NCI-H146 (cell line): ENCODE measurements at places on chromosomes 5 and 9.

GRCh38 chr5:32522429-32523143 lies 62.8 kb upstream of the SUB1 start:
- DNase-seq: no peak

DNA sequence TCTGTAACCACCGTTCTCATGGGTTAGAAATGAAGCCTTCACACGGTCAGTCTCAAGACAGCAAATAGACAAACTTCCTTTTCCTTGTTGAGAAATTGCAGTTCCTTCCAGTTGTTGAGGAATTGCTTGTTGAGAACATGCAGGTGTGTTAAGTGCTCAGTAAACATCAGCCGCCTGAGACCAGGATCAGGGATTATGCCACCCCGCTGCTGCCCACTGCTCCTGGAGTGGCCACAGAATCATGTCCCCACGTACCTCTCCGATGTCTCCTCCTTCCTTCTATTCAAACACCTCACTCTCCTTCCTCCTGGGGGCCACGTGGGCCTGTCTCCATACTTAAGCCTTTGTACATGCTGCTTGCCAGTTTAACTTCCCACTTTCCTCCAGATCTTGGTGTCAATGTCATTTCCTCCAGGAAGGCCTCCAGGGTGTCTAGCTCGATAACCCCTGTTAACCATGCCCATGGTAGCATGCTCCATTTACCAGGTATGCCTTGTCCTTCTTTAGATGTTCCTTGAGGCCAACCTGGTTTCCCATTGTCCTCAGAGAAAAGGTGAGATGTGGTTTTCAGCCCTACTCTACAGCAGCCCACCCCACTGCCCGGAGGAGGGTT lies 33.8 kb upstream of the RPL26L1 start:
- DNase-seq: no peak

DNA sequence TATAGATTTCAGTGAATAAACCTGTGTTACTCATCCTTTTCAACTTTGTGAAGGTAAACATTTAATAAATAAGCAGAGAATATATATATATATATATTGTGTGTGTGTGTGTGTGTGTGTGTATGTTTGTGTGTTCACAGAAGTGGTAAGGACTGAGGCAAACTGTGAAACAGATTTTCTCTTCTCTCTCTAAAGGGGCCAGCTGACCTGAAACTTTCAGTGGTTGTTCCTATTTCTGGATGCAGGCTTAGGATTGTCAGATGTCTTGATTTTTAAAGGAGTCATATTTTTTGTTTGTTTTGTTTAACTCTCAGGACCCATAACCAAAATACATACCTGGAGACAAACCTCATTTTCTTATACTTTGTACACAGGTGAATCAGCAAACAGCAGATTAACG lies 714.9 kb upstream of the MEF2C start:
- no peak for DNase-seq

DNA sequence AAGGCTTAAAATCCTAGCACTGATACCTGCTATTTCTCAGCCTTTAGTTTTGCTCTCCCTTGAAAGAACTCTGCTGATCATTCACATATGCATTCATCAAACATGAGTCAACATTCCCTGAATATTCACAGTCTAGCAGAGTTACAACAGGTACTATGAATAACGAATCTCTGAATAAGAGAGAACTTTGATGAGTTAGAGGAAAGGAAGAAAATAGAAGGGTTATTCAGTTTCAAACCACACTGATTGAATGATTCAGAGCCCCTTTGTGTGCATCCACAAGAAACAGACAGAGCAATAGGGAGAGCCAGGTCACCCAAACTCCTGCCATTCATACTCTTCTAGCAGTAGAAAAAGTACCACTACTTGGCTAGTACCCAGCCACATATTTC lies 36.0 kb downstream of the FOXD1 start:
- no peak for DNase-seq

GRCh38 chr5:94903726-94904125 lies 285.3 kb downstream of the SLF1 start:
- no peak for DNase-seq

- DNase-seq: no peak
Measured at GRCh38 chr5:180832638-180833068, 28.4 kb downstream of the ZFP62 start.

DNA sequence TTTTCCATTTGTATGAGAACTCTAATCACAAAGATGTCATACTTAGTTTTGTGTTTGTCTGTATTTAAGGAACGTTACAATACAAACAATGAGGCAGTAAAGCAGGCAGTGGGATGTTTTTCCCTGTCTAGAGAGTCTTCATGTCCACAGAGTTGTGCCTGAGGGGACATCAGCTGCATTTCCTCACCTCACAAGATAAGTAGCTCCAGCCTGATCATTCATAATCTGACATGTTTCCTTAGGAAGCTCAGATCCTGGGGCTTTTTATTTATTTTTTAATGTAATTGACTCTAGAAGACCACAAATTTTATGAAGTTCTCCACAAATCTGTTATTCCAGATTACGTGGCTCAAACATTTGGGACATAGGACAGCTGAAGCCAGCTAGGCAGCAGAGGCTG lies 78.5 kb downstream of the SPTLC1 start:
- DNase-seq: no peak

DNA sequence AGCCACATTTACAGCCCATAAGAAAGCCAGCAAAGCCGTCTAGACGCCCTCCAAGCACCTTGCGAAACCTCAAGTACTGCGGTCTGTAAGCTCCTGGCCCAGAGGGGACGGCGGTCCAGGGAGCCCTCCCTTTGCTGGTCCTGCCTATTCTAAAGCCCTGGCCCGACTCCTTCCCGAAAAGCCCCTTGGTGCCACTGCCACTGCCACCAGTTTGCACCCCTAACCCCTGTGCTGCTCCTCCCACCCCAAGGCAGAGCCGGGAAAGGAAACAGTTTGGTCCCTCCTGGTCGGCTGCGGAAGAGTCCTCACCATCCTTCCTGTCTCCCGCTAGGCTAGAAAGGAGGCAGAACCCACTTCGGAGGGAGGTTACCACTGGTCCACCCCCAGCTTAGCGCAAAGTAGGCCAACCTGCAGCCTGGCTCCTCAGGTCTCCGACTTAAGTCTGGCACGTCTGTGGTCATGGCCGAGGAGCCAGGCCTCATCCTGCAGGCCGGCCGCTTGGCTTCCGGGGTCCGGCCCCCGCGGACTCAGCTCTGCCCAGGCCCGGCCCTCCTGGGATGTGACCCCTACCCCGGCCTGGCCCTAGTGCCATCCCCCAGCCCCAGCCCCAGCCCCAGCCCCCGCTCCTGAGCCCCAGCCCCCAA lies 916 bp downstream of the TOR1A start:
- DNase-seq: no peak

DNA sequence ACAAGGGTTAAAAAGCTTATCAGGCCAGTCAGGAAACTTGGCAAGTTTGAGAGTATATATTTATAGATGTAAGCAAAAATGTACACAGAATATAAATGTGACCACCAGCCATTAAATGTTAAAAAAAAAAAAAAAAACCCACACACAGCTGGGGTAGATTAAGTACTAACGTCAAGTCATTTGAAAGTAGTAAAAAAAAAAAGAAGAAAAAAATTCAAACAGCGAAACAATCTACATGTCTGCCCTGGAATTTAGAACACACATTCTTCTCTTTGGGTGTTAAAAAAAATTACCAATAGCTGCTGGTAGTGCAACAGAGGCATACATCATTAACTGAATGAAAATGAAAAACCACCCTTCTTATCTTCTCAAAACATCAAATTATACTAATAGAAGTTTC lies 269.7 kb downstream of the MLLT3 start:
- no peak for DNase-seq
